ENCODE measurements at places on chromosomes 6 and 20.

DNA sequence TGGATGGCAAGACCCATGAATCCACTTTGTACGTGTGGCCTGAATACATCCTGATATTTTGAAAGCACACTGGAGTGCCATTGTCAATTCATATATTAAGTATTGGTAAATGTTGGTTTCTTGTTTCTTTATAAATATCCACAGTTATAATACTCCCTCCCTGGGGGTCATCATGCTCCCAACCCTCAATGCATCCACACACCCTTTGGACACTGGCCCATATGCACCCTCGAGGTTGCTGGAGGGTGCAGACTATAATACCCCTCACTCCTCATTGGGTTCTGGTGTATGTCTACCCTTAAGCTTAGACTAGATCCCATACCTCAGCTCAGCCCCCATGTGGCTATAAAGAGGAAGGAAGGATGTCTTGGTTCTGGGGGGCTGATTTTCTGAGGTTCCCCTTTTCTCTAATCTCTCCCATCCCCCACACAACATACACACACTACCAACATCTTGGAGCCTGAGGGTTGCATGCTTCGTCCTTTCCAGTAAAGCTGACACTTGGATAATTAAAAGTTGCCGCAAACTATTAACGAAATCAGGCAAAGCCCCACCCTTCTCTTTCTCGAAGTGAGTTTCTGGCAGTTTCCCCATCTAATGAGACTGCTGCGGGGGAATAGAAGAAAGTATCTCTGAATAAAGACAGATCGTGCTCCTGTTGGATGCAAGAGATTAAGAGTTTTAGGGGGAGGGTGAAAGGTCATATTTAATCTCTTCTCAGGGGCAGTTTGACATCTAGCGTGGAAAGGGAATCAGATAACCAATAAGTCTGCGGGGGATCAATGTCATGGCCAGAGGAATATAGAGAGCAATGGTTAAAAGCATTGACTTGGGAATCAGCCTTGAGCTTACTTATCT is 7.4 kb downstream of the PIM1 start:
- DNase-seq: no peak

DNA sequence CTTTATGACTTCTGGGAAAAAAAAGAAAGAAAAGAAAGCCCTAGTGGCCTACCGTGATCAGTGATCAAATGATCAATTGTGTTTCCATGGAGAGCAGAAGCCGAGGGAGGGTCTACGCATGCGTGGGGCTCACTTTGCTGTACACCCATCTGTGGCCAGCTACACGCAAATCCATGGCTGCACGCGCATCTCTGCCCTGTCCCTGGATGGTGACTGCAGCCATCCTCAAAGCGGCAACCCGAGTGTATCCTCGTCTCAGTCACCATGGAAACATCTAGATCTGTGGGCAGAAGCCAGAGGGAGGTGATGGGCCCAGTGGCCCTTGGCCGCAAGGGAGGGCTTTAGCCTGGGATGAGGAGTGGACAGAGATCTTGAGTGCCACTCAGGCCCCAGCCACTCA is 785 bp upstream of the ULBP3 start:
- DNase-seq: no peak

GRCh38 chr20:10572853-10573252 is 100.9 kb downstream of the JAG1 start:
- DNase-seq: no peak

DNA sequence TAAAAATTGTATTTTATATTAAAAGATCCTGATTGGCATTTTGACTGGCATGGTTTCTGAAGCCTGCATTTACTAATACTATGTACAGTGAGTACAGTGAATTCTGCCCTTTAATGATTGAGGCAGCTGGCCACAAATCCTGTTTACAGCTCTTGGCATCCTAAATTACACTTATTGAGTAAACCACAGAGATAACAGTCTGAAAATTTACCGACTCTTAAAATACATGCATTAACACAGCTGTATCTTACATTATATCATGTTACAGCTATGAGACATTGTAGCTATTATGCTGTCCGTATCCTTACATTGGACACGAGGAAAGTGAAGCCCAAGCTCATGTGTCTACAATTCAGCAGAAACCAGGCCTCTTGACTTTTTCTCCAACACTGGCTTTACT is 90.8 kb downstream of the FAM83B start:
- DNase-seq: no peak

DNA sequence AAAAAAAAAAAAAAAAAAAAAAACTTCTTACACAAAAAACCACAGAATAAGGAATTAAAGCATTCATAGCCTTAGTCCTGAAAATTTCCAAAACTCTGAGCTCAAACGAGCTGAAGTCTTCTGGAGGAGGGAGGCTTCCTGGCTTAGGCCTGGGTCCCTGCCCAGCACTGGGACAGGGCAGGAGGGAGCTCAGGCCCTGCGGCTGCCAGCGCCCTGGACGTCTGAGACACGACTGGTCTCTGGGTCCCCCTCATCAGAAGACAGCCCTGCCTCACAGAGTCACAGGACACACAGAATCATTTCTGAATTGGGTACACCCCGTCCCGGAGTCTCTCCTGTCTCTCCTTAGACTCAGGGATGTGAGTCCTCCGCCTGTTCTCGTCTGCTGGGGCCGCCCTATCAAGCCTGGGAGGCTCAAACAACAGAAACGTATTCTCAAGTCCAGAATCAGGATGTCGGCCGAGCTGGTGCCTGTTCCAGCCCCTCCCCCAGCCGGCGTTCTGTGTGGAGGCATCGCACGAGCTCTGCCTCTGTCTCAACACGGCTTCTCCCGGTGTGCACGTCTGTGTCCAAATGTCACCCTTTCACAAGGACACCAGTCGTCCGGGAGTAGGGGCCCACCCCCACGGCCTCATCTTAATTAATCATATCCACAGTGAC is 39.4 kb downstream of the ZBTB46 start:
- DNase-seq: no peak

DNA sequence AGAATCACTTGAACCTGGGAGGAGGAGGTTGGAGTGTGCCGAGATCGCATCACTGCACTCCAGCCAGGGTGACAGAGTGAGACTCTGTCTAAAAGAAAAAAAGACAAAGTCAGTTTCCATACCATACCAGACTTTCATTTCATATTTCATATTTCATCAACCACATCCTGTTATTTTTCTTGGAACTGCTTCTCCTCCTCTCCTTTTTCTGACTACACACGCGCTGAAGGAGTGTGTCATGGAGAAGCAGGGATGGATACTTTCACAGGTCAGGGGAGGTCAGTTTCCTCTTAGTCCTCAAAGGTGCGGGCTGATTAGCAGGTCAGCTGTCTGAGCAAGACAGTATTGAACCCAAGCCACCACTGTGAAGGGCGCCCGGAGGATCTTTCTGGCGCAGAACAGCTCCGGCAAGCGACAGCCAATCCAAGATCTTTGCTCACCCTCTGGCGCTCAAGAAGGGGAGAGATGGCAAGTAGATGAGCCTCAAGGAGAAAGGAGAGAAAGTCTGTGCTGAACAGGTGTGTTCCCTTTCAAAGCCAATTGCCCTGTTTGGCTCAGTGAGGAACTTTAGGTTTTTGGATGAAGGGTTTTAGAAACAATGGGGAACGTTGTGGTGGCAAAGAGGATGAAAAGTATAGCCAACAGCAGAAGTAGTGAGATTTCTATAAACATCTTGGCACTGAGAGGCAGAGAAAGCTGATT is 18.9 kb upstream of the SYNJ2 start:
- no peak for DNase-seq

DNA sequence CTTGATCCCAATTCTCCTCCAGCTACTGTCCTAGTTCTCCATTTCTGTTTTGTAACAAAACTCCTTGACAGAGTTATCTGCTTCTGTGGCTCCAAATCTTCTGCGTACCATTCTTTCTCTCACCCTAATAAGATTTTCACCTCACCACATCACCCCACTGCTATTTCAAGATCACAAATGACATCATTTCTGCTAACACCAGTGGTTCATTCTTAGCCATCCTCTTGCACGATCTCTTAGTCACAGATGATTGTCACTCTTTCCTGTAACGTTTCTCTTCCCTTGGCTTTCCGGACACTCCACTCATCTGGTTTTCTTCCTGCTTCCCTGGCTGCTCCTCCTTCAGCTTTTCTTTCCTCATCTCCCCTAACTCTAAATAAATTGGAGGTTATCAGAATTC is 56.8 kb upstream of the FABP7 start:
- no peak for DNase-seq

DNA sequence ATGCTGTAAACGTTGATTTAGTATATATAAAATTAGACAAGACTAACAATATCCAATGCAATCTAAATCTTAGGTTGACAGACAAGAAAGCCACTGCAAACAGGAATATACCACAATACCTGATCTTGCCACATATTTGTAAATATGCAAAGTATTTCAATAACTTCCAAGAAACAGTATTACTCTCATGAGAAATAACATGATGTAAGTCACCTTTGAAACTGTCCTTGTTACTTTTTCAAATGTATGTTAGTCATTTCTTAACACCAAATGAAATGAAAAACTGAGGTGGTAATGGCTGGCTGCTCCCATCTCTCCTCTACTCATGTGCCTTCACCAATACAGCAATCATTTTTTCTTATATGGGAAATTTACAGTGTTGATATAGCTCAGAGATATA is 118.7 kb downstream of the ATG5 start:
- DNase-seq: no peak

GRCh38 chr6:34391473-34391785 is 1.0 kb downstream of the NUDT3 start:
- no peak for DNase-seq

DNA sequence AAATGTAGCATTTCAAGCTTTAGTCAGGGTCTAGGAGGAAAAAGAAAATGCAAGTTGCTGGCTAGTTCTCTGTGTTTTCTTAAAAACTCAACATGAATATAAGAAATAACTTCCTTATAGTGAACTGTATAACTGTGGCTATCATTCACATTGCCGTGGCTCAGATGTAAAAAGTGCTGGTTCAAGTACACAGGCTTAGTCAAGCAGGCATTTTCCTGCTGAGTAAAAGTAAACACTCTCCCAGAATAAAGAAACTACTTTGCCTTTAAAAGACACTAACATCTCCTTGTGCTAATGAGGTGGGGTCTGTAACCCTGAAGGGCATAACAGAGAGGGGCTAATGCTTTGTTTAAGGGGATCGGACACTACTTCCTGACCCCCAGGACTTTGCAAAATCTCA is 3.3 kb downstream of the ATP5F1E start:
- DNase-seq: no peak

GRCh38 chr6:146526192-146526591 is 17.4 kb upstream of the RAB32 start:
- DNase-seq: no peak

DNA sequence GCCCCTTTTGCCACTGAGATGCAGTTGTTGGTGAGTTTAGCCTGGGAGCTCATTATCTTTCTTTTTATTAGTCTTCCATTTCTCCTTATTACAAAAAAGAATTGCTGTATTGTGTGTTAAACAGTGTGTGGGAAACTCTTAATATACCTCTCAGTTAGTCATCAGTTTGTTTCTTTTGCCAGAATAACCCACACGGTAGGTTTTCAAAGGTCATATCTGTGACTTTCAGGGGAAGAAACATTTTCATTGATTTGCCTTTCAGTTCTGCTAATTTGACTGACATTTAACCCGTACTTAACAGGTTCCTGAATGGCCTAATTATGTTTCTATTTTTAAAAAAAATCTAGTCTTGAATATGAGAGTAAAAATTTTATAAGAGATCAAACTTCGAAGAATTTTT is 145.3 kb downstream of the KHDC1L start:
- DNase-seq: no peak

- DNase-seq: no peak
Measured at GRCh38 chr6:157980288-157981131, 1.2 kb upstream of the SYNJ2 start.

GRCh38 chr6:16440636-16441212 is 202.3 kb downstream of the GMPR start:
- no peak for DNase-seq

GRCh38 chr20:49490689-49491088 is 8.2 kb upstream of the KCNB1 start:
- no peak for DNase-seq

GRCh38 chr6:105302617-105303128 is 100.2 kb downstream of the PREP start:
- DNase-seq: peak; percentile 32

- DNase-seq: no peak
Measured at GRCh38 chr6:130968476-130968875, 94.6 kb downstream of the EPB41L2 start.

GRCh38 chr6:166996406-166996805 is 2.8 kb upstream of the CEP43 start:
- no peak for DNase-seq

- DNase-seq: peak; percentile 23
Measured at GRCh38 chr6:74091136-74091793, 395.3 kb downstream of the CD109 start.

DNA sequence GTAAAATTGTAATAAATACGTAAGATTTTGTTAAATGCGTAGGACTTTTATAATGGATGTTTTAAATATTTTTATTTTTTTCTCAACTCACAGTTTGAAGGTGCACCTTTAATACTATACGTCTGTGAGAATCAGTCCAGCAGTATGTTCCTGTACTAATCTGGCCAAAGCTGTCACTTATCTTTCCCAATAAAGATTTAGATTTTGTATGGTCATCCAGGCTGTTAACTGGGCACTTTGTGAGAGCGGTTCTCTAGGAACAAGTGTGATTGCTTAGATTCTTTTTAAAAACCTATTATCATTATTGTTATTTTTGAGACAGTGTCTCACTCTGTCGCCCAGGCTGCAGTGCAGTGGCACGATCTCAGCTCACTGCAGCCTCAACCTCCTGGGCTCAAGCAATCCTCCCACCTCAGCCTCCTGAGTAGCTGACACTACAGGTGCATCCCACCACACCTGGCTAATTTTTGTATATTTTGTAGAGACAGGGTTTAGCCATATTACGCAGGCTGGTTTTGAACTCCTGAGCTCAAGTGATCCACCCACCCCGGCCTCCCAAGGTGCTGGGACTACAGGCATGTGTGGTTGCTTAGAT is 1.7 kb downstream of the DCBLD1 start:
- DNase-seq: no peak

- no peak for DNase-seq
Measured at GRCh38 chr6:65700561-65700960, 6.5 kb downstream of the EYS start.

GRCh38 chr6:257774-258173 is 34.5 kb upstream of the DUSP22 start:
- no peak for DNase-seq

GRCh38 chr6:135905604-135906300 is 54.3 kb downstream of the PDE7B start:
- no peak for DNase-seq

GRCh38 chr6:8462169-8462568 is 26.8 kb upstream of the SLC35B3 start:
- no peak for DNase-seq

GRCh38 chr6:95318137-95318536 is 259.2 kb upstream of the MANEA start:
- DNase-seq: no peak

DNA sequence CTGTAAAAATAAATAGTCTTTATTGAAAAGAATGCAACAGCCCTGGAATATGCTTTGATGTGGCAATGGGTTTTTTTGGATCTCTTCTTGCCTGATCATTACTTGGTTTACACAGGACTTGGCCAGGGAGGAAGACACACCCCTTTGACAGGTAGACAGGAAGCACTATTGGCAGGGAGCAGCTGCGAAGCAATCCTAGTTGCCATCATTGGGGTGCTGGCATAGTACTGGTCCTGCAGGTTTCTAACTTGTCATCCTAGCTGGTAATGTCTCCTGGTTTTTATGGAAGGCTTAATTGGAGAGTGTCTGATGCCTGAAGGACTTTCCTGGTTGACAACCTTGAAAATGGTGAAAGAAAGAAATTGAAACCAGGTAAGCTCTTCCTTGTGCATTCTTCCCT is 71.2 kb upstream of the CCN6 start:
- no peak for DNase-seq

GRCh38 chr6:41966214-41966920 is 24.8 kb upstream of the CCND3 start:
- DNase-seq: no peak

GRCh38 chr20:60649541-60649940 is 602.5 kb upstream of the CDH4 start:
- no peak for DNase-seq
